ENCODE measurements at places on chromosomes 4 and X.

- no peak for DNase-seq
These were observed 35.9 kb upstream of the PHOX2B start for GRCh38 chr4:41784191-41784979.

GRCh38 chrX:150870029-150870428 lies 28.4 kb downstream of the CD99L2 start:
- DNase-seq = no peak

DNA sequence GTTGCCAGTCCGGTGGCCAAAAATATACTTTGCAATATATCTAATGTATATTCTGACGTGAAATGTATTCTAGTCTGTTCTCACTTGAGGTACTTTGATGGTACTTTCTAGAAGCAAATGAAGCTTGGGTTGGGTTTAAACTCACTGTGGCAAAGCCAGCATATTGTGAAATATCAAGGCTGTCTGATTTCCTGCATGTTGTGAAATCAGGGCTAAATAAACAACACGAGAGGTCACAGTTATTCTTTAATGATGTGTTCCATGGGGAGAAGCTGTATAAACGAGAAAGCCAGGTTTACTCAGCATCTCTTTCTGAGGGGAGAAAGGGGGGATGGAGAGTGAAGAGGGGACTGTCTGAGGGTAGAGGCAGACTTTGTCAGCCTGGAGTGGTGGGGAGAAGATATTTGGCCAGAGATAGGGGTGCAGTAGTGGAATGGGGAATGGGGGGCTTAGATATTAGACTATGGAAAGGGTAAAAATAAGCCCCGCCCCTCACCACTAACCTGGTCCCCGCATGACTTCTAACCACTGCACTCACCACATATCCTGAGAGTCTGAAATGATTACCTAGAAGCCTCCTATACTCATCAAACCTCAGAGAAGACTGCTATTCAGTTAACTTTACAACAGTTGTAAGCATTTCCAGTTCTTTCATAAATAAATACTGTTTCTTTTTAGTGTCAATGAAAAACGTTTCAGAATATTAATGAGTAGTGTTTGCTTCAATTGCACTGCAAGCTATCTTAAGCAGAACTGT lies 5.9 kb upstream of the SCARB2 start:
- no peak for DNase-seq

- no peak for DNase-seq
These were observed at the start of gene POU3F4 for GRCh38 chrX:83508006-83508405. TSS of gene POU3F4 (plus strand) at chrX:83508290. CDS start at chrX:83508325, 35 bp downstream.

DNA sequence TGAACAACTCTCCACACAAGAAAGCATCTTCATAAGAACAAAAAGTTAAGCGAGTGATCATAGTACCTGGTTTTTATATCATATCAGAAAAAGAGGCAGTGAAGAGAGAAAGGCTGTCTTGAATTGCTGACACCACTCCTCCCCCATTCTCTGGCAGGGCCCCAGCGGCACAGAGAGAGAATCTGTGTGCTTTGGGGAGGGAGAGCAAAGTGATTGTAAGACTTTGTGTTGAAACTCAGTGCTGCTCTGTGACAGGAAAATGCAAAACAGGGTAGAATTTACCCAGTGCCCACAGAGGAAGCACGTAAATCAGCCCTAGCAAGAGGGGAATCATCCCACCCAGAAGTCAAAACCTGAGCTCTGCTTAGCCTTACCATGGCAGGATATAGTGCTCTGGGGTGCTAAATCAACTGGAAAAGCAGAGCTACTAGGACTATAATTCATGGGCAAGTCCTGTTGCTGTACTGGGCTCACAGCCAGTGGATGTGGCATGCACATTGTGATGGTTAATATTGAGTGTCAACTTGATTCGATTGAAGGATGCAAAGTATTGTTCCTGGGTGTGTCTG lies 174.6 kb downstream of the PRR32 start:
- DNase-seq = no peak

GRCh38 chrX:11754958-11755645 lies 2.9 kb upstream of the MSL3 start:
- no peak for DNase-seq

GRCh38 chrX:18003876-18004275 lies 142.8 kb upstream of the RAI2 start:
- DNase-seq = no peak

DNA sequence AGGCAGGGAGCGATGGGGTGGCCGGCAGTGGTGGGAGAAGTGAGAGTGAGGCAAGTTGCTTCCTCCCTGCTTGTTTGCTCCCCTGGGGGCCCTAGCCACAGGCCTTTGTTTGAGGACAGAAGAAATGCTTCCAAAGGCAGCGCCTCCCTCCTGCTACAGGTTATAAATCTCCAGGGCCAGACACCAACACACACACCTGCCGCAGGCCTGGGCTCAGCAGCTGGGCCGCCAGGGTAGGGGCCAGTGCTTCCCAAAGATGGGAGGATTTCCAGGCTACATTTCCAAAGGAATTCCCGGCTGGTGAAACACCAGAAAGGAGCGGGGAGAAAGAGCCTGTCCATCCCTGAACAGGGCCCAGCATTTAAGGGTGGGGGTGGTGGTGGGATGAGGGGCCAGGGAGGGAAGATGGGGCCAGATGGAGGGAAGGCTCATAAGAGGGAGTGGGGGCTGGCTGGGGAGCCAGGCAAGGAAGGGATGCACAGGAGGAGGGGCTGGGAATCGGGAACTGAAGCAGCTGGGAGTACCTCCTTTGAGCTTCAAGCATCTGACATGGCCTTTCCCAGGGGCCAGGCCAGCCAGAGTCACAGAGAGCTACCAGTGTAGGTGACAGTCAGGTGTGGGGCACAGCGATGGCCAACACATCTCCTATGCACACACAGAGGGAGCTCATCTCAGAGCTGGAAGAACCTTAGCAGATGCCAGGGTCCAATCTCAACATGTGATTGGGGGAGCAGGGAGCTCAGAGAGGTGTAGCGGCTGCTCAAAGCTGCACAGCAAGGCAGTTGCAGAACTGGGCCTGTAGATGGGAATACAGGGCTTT lies 143.9 kb downstream of the PJA1 start:
- no peak for DNase-seq

DNA sequence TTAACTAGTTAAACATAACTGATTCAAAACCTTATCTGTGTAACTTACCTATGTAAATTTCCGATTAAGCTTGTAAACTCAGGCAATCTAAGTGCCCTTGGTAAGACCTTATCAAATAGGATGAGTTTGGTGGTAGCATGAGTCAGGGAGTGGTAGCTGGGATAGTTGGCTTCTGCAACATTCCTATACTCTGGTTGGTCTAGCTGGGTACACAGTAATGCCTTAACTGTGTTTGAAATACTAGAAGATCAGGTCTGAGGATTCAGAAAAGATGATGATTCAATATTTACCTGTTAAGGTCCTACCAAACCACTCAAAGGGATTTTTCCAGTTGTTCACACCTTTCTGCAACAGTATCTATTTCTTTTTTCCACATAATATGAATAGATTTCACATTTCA lies 5.3 kb downstream of the YIPF7 start:
- DNase-seq = no peak

GRCh38 chrX:66018585-66019309 lies 21.1 kb downstream of the VSIG4 start:
- DNase-seq = no peak

DNA sequence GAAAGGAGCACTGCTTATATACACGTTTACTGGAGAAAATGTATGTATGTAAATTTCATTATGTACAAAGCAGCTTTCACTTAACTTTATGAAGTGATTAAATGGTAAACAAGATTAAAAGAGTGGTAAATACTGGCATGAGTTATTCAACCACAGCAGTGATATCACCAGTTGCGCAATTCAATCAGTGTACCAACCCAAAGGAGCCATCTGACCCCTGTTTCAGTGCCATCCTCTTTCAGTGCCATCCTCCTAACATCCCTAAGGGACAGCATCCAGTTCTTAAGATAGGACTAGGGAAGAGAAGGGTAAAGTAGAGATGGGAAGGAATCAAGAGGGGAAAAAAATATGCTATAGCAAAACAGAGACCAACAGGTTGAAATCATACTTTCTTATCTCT lies 16.2 kb downstream of the HPF1 start:
- DNase-seq = no peak

DNA sequence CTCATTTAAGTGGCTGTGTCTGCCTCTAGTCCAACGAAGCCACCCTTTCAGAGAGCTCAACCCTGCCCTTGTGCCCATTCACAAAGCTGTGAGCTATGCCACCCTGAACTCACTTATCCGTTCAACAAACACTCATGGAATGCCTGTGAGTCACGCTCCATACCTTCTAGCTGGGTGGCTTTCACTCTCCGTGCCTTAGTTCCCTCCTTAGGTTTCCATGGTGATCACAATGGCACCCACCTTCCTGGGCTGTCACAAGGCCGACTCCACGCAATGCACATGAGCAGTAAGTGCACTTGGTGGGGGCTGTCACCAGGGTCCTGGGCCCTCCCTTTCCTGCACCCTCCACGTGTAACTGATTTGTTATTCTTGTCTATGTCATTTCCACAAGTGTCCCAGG lies 37.2 kb upstream of the PPP2R2C start:
- no peak for DNase-seq

- DNase-seq = peak; percentile 75
These were observed 10.0 kb downstream of the SH3BP2 start for GRCh38 chr4:2802618-2803531.

GRCh38 chr4:93132631-93133030 lies 695.9 kb upstream of the ATOH1 start:
- DNase-seq = no peak

GRCh38 chr4:139844057-139844456 lies 178.4 kb downstream of the MGST2 start:
- DNase-seq = no peak

- DNase-seq = no peak
These were observed 67.9 kb upstream of the SHISA3 start for GRCh38 chr4:42329421-42329820.

DNA sequence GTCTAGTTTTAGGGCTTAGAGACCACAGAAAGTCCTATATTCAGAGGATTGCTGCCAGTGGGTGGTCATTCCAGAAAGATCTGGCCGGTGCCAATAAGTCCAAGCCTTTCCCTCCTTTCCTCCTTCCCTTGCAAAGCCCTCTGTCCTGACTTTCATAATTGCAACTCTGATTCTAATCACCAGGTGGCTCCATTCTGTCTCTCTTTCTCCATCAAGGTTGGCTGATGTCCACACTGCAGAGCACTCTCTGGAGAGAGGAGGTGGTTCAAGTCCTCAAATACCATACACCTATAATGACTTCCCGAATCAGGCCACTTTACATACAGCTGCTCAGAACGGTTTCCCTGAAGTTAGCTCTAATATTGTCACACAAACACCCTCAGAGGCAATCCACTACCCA lies 22.4 kb upstream of the ARMCX4 start:
- no peak for DNase-seq

DNA sequence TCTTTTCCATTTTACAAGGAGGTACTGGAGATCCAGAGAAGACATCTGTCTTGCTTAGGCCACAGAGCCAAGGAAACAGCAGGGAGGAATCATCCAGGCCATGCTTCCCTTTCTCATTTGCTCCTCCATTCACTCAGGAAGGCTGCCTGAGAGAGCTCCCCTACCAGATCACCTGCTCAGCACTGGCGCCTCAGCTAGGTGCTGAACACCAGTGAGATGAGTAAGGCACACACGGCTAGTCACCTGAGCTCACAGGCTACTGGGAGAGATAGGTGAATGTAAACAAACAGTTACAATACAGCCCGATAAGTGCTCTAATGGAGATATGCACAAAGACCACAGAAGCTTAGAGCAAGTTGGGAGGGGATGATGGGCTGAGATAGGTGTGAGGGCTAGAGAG lies 149.8 kb upstream of the ARHGEF9 start:
- DNase-seq = no peak

GRCh38 chrX:123665197-123665596 lies 67.7 kb downstream of the THOC2 start:
- DNase-seq = no peak

GRCh38 chr4:144223661-144224060 lies 83.1 kb upstream of the GYPA start:
- DNase-seq = no peak

- DNase-seq = no peak
These were observed 2.9 kb downstream of the TMSB4X start for GRCh38 chrX:12977761-12978204.

DNA sequence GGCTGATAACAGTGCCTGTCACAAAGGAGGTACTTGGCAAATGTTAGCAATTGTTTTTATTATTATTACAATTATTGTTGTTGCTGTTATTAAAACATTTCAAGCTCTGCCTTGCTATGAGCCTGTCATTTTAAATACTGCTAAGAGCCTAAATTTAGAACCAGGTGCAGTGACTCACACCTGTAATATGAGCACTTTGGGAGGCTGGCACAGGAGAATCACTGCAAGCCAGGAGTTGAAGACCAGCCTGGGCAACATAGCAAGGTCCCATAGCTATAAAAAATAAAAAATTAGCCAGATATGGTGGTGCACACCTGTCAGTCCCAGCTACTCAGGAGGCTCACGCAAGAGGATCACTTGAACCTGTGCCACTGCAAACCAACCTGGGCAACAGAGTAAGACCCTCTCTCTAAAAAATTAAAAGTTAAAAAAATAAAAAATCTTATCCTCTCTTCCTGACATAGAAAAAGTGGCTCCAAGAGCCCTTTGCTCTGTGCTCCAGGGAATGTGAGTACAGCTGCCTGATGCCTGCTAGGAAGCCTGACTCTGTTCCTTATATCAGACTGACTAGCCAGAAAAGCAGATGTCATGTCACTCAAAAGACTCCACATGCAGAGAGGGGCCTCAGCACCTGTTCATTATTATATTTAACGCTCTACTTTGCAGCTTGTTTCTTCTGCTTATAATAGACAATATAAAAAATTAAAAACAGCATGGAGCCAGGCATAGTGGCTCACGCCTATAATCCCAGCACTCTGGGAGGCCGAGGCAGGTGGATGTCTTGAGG lies 234.0 kb downstream of the OPHN1 start:
- no peak for DNase-seq

DNA sequence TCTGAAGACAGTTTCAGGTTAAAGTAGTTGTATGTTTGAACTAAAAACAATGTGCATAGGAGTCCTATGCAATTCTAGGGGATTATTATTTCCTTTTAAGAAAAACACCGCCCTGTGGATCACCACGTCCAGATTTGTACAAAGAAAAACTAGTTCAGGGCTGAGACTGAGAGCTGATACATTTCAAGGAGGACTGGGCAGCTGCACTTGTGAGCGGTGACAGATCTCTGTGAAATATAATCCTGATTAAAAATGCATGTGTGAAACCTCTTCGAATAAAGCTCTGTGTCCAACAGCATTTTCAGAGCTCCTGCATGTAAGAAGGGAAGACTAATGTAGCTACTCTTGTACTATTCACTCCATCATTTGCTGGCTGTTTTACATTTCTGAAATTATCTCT lies 365.8 kb upstream of the PITX2 start:
- no peak for DNase-seq
